Naive thymus-derived CD4-positive, alpha-beta T cell (primary cell): ENCODE measurements at places on chromosomes 6 and 20. TPM values are rescaled to one million over a fixed set of nuclear protein-coding genes. Genes with fewer than 3 reads are reported as not detected.

DNA sequence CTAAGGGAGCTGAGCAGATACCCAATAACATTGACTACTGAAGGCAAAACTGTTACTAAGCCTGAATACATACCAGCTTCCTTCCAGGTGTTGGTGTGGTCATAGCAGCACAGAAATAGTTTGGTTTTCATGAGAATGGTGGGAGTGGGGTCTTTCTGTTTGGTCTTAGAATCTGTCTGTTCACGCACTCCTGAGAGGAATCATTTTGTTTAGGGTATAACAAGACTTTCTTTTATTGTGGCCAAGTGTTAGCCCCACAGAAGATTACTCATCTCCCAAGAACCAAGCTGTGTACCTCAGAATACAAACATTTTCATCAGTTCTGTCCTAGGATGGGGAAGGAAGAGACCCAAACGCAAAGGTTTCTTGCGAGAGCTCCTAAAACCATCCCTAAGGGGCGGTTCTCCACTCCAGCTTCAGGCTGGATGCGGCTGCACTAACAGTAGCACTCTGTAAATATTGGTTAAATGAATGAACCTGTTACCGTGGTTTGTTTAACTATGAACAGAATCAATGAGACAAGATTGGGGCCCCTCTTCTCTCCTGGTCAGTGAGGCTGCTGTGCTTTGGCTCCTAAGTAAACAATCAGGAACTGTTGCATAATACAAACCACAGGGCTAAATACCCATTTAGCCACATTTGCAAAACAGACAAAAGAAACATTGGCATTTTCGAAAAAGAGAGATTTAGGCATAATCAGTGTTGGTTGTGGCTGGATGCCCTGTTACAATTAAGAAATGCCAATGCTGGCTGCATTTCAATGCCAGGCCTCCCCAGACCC is 44.9 kb downstream of the SNAP25 start:
- DNase-seq: no peak

DNA sequence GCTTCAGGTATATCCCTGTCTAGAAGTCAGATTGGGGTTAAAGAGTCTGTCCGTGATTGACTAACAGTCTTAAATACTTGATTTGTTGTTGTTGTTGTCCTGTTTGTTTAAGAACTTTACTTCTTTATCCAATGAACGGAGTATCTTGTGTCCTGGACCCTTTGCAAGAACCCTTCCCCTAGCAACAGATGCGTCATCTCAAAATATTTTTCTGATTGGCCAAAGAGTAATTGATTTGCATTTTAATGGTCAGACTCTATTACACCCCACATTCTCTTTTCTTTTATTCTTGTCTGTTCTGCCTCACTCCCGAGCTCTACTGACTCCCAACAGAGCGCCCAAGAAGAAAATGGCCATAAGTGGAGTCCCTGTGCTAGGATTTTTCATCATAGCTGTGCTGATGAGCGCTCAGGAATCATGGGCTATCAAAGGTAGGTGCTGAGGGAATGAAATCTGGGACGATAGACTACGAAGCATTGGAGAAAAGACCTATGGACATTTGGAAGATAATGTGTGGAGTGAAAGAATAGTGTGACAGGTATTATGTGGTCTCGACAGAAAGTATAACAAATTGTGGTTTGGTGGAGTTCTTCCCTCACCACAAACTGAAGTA is at the start of gene HLA-DRA:
HLA-DRA (plus strand) TSS at position 286 of the 613 bp plus-strand sequence; CDS start at position 350, 64 bp downstream.
- DNase-seq: peak; percentile 71

- no peak for DNase-seq
These were observed 7.1 kb downstream of the TREML2 start for GRCh38 chr6:41193884-41194283.

DNA sequence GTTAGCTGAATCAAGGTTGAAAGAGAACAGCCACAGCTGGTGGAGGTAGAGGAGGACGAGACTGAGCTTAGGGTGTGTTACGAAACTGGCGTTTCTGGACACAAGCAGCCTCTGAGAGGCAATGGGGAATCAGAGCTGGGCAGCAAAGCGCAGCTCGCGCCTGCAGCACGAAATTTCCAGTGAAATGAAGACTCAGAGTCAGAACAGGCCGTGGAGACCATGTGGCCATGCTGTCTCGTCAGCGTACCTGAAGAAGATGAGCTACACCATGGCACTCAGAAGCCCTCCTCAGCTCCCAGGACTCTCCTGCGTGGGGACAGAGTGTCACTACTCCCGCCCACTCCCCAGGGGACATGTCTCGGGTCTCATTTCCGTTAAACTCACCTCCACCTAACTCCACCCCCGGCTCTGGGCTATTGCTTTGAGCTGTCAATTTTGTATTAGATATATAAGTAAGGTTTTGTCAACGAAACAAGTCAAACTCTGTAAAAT is 256.9 kb downstream of the ERMARD start:
- no peak for DNase-seq

GRCh38 chr20:62449951-62450691 is 22.8 kb upstream of the RBBP8NL start:
- no peak for DNase-seq

- no peak for DNase-seq
These were observed 111.0 kb upstream of the TMEM170B start for GRCh38 chr6:11426571-11426970.

The CD93 gene
- total RNA-seq: 61.2 TPM

The CENPB gene
- 71.8 and 73.6 TPM in 2 replicates for total RNA-seq

The TPD52L1 gene
- total RNA-seq: not detected

The SCGN gene
- total RNA-seq: not detected

The CDH26 gene
- total RNA-seq: 1.6 TPM

The SLC17A9 gene
- 12.6 TPM for total RNA-seq
